ENCODE measurements at places on chromosomes 1 and 21. TPM values are rescaled to one million over a fixed set of nuclear protein-coding genes. Genes with fewer than 3 reads are reported as not detected.

Gene LRRN2
- 13.4 TPM for polyA plus RNA-seq

Gene KCNE2
- 1.1 TPM for polyA plus RNA-seq

Gene CCDC185
- polyA plus RNA-seq, result 0.17 TPM

DNA sequence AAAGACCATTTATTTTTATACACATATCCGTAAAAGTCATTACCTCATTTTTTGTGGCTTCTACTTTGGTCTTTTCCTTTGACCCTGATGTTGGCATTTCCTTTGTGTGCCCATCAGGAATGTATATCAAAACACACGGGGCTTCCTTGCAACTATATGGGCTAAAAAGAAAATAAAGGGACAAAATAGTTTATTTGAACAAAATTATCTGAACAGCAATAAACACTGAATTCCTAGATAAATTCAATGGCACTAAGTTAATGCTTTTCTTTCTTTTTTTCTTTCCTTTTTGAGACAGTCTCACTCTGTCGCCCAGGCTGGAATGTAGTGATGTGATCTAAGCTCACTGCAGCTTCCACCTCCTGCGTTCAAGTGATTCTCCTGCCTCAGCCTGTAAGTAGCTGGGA lies 45.2 kb downstream of the EPRS1 start:
- no peak for DNase-seq

DNA sequence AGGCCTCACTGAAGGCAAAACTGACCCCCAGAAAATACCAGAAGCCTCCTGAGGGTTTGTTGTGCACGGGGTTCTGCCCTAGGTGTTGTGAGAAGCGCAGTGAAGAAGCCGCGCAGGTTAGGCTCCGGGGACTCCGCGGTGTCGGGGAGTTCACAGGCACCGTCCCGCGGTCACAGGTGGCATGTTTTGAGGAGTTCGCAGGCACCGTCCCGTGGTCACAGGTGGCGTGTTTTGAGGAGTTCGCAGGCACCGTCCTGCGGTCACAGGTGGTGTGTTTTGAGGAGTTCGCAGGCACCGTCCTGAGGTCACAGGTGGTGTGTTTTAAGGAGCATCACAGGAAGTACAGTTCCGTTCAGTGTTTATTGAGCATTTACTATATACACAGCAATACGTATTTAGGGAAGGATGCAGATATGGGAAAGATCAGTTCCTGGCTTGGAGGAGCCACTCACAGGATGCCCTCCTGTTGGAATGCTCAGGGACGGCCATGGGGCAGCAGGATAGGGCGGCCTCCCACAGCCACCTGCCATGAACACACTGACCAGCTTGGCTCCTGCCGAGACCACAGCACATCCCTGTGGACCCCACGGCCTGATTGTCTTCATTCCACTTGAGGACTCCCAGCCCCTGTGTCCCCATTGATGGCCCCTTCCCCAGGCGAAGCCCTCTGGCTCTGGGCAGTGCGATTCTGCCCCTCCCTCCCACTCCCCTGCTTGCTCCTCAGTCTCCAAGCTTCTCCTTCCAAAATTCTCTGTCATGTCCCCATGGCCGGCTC lies 86.0 kb upstream of the VAMP3 start:
- DNase-seq, result no peak

DNA sequence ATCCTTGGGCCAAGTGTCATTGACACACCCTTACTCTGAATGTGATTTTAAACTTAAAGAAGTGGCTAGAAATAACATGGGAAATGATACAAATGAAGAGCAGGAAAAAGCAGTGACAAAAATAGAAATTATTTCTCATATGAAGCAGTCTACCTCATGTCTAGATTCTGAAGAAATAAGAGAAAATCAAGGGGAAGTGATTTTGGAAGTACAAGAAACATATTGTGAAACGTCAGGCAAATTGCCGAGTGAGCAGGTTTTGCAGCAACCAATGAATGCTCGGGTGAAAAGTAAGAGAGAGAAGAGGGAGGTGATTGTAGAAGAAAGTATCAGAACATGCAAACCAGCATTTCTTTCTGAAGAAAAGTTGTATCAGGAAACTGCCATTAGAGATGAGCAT lies 130.7 kb downstream of the MACF1 start:
- DNase-seq, result no peak

- no peak for DNase-seq
Observed at GRCh38 chr1:240906477-240906876, 294.5 kb upstream of the GREM2 start.

DNA sequence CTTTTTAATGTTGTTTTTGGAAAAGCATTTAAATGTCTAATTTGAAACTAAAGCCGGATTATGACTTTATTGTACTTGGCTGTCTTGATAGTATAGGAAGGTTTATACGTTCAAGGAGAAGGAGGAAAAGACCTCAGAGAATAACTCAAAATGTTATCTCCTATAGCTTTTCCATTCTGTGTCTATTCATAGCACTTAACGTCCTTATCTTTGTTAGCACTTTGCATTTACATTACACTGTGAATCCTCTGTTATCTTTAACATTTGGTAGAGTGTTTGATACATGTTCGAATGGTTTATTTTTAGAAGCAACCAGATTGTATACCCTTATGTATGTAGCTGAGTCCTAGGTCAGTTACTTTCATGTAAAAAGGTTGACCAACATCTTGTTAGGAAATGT lies 50.8 kb upstream of the PODN start:
- no peak for DNase-seq

DNA sequence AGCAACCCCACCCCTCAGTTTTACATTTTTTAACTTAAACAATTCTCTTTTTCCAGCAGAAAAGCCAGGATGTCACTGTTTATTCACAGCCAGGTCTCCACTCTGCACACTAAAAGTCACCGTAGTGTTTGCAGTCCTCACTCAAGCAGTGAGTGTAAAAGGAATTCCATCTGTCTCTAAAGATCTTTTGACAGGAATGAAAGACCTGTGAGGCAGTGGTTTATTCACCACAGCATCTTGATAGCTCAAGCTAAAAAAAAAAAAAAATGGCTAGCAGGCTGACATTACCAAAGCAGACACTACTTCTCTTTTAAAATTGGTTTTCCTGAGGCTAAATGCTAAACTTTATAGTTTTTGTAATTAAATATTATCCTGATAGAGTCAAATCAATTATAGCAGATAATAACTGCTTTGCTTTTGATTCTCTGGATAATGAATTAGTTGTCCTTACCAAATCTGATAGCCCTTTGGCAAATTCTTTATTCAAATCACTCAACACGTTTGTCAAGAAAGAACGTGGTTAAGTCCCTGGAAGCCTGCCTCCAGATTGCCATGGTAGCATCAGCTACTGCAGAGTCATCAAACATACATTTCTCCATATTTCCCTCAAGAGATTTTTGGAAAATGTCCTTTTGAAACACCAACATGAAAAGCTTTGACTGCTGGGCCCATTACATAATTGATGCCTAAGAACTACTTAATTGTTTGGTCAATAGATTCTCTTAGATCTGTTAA lies 22.2 kb upstream of the SLC5A9 start:
- DNase-seq, result no peak
